Liver (tissue), 10 donors: ENCODE measurements at places on chromosomes 1 and 21. TPM values are rescaled to one million over a fixed set of nuclear protein-coding genes. Genes with fewer than 3 reads are reported as not detected.

DNA sequence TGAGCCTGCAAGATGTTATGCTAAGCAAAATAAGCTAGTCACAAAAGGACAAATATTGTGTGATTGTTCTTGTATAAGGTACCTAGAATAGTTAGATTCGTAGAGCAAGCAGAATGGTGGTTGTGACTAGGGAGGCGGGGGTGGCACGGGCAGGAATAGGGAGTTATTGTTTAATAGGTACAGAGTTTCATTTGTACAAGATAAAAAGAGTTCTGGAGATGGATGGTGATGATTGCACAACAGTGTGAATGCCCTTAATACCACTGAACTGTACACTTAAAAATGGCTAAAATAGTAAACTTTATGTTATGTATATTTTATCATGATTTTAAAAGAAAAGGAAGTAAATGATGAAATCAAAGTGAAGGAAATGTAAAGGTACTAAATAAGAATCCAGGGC lies 20.6 kb downstream of the LRRC42 start:
- DNase-seq = no peak

DNA sequence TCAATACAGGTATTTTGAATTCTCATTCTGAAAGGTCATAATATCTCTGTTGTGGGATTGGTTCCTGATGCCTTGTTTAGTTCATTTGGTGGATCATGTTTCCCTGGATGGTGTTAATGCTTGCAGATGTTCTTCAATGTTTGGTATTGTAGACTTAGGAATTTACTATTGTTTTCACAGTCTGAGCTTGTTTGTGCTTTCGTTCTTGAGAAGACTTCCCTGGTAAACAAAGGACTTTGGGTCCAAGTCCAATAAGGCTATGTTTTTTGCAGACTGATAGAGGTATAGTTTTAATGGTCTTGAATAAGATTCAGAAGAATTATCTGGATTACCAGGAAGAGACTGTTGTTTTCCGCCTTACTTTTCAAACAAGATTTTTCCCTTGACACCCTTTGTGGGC lies 1646.3 kb downstream of the AMY1C start:
- DNase-seq = no peak

GRCh38 chr21:46603228-46603627 lies 1.7 kb downstream of the S100B start:
- no peak for DNase-seq

- no peak for DNase-seq
These were observed 2.7 kb downstream of the RAB29 start for GRCh38 chr1:205772607-205773032.

DNA sequence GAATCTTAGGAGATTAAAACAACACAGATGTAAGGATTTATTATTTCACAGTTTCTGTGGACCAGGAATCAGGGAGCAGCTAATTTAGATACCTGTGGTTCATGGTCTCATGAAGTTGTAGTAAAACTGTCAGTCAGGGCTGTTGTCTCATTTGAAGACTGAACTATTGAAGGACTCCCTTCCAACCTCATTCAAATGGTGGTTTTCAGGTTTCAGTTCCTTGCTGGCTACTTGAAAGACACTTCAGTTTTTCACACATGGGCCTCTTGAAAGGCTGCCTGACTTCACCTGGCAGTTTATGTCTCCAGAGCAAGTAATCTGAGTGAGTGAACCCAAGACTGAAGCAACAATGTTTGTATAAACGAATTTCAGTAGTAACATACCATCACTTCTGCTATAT lies 915.9 kb downstream of the PLA2G4A start:
- DNase-seq = no peak

RHBG gene
- 1.0 TPM for total RNA-seq

GRCh38 chr1:925561-926421 lies 2.1 kb downstream of the SAMD11 start:
- DNase-seq = no peak

DNA sequence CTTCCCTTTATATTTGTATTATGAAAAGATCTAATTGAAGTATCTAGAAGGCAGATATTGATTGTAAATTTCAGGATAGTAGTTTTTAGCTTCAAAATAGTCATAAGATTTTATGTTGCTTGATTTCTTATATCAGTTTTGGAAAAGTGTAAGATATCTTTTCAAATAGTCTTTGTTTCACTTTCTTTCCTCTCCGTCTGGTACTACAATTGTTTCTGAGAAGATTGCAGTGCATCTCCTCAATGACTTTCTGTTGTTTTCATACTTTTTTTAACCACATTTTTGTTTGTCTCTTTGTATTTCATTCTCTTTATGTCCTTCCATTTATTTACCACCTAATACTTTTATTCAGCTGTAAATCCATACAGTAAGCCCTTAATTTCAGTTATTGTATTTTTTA lies 964.6 kb upstream of the B3GALT2 start:
- DNase-seq = no peak
